ENCODE measurements at places on chromosomes 7 and 10. TPM values are rescaled to one million over a fixed set of nuclear protein-coding genes. Genes with fewer than 3 reads are reported as not detected.

C10orf105 gene
- total RNA-seq: not detected

C10orf90 gene
- not detected for total RNA-seq

SERPINE1 gene
- not detected for total RNA-seq

MOGAT3 gene
- not detected for total RNA-seq

TDRD1 gene
- total RNA-seq: 0.33 TPM

DNA sequence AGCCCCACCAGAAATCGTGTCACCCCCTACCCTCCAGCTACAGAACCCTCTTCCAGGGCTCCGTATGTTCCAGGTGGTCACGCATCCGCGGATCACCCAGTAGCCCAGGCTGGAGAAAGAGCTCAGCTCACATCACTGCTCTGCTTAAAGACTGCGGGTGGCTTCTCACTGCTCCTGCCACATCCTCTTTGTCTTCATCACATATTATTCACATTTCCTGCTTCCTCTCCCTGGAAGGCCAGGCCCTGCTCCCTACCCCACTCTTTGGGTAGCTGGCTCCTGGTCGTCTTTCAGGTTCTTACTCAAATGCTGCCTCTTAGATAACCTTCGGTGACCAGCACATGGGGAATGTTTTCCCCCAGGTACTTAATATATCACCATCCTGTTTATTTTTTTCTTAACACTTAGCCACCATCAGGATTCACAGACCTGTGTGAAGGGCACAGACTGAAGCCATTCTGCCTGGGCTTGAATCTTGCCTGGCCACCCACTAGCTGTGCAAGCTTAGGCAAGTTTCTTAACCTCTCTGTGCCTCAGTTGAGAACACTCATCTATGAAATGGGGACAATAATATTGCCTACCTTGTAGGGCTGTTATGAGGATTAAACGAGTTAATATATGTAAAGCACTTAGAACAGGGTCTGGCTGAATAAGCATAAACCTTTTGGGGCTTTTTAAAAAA, 307.8 kb downstream of the PRPF18 start:
- DNase-seq: no peak

DNA sequence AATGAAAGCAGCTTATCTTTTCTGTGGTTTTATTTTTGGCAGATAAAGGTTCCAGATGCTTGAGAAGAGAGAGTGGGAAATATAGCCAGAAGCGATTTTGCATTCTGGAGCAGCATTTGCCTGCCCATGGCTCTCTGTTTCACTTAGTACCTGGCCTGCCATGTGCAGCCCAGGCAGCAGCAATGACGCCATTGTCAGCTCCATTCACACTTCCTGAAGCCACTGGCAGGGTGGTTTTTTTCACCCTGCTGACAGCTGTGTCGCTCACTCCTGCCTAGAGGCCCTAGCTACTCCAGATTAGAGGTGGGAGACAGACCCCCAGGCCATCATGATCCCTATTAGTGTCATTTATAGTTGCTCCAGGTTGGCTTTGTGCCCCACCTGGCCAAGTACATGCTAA, 30.1 kb upstream of the NEUROD6 start:
- DNase-seq: no peak

Measured in activated B cell treated with CpG ODN at 0.5 μM for 24 hours (primary cell).